Mammary epithelial cell (primary cell): ENCODE measurements at places on chromosomes 7 and 10. TPM values are rescaled to one million over a fixed set of nuclear protein-coding genes. Genes with fewer than 3 reads are reported as not detected.

The PON3 gene
- total RNA-seq = not detected in 2 replicates

The TMEM273 gene
- total RNA-seq = not detected in 2 replicates

GRCh38 chr7:77453531-77453930 lies 37.4 kb upstream of the GSAP start:
- peak; percentile 23 for DNase-seq

DNA sequence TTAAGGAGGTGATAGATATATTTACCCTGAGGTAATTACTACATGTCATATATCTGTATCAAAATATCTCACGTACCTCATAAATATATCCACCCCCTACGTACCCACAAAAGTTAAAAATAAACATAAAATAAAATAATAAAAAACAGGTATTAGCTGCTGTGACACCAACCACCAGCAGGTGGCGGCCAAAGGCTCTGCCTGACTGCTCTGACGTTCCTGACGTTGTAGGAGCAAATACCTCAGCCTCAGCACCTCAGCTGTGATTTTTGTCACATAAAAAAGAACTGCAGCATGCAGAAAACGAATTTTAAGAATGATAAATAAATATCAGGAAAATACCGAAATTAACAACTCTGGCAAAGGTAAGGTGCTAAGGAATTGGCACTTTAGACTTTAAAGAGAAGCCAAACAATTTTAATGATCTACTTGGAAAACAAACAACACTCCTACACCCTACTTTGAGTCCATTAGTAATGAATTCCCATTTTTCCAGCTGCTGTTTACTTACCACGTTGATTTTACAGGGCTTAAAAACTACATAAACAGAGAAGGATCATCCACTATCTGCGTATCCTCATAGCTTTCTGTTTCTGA lies 125.4 kb upstream of the TARP start:
- DNase-seq = peak; percentile 5

GRCh38 chr7:74417419-74417971 lies 36.2 kb upstream of the GTF2IRD1 start:
- DNase-seq = peak; percentile 33
